Right renal pelvis (tissue), 4 donors: ENCODE measurements at places on chromosomes 7 and 10.

- DNase-seq, result no peak
Observed at GRCh38 chr7:35015346-35015859, 21.9 kb downstream of the DPY19L1 start.

GRCh38 chr7:92809397-92809759 lies 27.0 kb downstream of the CDK6 start:
- no peak for DNase-seq

- no peak for DNase-seq
Observed at GRCh38 chr10:45154502-45154901, 153.8 kb downstream of the ZNF22 start.

DNA sequence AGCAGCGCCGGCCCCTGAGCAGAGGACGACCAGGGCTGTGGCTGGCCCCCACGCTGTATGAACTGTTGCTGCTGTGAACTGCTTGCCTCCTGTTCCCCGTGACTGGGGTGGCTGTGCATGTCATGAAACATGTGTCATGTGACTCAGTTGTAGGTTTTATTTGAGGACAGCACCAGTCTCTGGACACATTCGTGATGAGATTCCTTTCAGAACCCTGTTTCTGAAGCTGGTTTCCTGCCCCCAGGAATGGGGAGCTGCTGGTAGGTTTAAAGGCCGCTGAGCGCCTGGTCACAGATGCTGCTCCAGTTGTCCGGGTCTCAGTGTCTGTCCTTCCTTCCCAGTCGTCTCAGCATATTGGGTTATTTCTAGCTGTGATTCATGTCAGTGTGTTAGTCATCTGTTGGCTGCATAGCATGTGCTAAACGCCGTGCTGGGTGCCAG lies 79.1 kb upstream of the PPIF start:
- no peak for DNase-seq

GRCh38 chr10:119705434-119705831 lies 20.4 kb upstream of the INPP5F start:
- DNase-seq, result no peak

- DNase-seq, result no peak
Observed at GRCh38 chr7:107122486-107122911, 46.3 kb upstream of the HBP1 start.
